Activated CD4-positive, alpha-beta T cell treated with anti-CD3 and anti-CD28 coated beads, Interleukin-2, amount 50 U/mL, for 24 hours (primary cell): ENCODE measurements at places on chromosomes 5 and 9.

DNA sequence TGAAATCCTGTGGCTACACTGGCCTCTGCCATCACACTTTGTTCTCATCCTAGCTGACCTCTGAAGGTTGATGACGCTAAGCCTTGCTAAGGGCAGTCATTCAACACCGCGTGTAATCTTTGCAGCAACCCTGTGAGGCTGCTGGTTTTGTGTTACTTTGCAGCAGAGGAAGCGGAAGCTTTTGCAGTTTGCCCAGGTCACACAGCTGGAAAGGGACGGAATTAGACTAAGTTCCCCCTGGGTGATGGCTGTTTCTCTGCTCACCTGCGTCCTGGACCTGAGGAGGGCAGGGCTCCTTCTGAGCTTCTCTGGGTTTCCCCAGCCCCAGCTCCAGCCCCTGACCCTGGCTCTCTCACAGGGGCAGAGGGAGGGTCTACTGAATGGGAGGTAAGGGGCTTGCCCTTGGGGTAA is 7.3 kb upstream of the SLC25A51 start:
- no peak for DNase-seq

DNA sequence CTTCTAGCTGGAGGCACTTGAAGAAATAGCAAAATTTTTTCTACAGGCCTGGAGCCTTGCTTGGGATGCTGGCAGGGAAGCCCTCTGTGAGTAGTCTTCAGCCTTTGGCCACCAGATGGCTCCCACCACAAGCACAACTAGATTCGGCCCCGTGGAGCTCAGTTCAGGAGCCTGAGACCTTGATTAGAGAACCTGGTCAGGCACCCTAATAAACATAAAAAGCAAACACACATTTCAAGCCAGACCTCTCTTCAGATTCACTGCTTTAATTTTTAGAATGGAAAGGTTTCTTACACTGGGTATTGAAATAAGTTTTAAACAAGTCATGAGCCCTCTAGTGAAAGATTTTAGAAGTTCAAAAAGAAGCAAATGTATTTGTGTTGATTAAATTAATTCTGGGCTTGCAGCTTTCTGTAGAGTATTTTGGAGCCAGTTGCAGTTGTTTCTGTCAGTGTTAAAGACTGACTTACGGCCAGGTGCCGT is 41.4 kb downstream of the GLRX start:
- DNase-seq = peak; percentile 63

- no peak for DNase-seq
Measured at GRCh38 chr9:120514405-120514804, 65.6 kb downstream of the CDK5RAP2 start.

DNA sequence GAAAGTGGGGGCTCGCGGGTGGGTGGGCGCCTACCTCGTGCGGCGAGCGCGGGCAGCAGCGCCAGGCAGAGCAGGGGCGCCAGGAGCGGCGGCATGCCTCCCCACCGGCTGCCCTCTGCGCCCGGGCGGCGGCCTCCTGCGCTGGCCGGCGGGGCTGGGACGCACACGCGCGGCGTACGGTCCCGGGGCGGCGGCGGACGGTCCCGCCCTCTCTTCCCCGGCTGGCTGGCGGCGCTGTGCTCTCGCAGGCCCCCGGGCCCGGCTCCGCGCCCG is 220 bp downstream of the NOTCH1 start:
- no peak for DNase-seq

DNA sequence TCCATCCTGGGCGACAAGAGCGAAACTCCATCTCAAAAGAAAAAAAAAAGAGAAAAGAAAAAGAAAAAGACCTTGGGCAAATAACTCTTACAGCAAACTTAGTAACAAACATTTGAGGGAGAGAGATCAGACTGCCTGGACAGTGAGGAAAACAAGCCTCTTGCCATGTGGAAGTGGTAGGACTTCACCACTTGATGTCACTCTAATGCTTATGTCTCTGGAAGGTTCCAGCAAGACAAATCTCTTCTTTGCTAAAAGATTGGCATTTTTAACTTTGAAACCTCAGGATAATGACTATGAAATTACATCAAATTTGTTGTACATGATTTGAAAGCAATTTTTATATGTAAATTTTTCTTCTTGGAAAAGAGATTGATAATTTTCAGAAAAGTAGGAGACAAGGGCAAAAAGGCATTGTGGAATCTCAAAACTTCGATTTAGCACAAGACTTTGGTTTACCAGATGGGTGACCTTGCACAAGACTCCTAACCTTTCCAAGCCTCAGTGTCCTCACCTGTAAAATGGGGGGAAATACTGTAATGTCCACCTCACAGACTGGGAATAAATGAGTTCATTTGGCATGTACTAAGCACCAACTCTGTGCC is 5.4 kb downstream of the ACTL7B start:
- no peak for DNase-seq

DNA sequence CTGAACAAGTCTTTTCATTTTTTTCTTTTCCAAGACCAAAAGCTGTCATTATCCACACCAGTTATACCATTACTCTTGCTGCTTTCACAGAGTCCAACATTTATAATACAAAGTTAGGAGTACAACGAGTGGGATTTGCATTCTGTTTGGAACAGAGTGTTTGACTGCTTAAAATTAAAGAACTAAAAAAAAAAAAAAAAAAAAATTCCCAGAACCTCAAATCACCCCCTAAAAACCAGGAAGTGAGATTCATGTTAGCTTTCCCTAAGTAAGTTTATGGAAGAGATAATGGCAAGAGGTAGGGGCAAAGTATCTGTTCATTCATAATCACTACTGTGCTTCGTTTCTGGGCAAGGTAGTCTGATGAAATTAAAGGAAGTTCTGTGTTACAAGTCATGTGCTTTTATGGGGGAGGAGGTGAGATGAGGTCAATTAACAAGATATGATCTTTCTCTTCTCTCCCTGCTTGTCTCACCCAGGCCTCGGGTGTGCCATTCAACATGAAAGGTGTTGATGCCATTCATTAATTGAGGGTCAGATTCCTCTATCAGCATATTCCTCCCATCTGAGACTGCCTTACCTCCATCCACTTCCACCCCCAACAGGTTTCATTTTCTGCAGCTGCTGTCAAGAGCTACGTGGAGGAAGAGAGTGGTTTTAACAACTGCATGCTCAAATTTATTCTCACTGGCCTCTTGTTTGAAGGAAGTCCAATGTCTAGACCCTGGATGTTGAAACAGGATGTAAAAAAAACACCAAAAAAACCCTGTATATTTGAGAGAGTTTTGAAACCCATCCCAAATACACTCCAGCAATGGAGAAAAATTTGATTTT is 58.1 kb downstream of the MARCHF3 start:
- peak; percentile 7 for DNase-seq

- DNase-seq = no peak
Measured at GRCh38 chr9:91241909-91242308, 119.8 kb downstream of the AUH start.

DNA sequence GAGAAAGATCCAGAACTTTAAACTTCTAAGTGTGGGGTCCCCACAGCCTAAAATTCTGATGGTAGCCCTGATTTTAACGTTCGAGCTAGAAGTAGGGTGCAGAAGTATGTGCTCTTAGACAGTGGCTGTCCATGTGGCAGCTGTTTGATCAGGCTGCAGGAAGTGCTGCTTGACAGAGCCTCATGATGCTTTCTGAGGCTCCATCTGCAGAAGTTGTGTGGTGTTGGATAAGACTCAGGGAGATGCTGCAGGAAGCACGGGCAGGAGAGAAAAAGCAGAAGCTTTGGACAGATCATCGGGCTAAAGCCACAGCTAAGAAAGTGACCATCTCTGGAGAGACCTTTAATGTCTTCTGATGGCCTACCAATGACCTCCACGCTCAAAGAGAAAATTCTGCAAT is 8.1 kb downstream of the MTMR12 start:
- DNase-seq = no peak

GRCh38 chr5:143691287-143691944 is 120.5 kb upstream of the HMHB1 start:
- DNase-seq = no peak

- no peak for DNase-seq
Measured at GRCh38 chr5:14574096-14574495, 7.5 kb upstream of the OTULINL start.

- no peak for DNase-seq
Measured at GRCh38 chr9:30172206-30172605, 2212.2 kb upstream of the ACO1 start.

- DNase-seq = no peak
Measured at GRCh38 chr5:166436872-166437271, 1854.6 kb upstream of the WWC1 start.
